AG10803 (cell line): ENCODE measurements at places on chromosomes 2 and 18.
A peak's percentile ranks its signal among the peaks of the same experiment; 100 is the strongest.

GRCh38 chr18:13222856-13223281 lies 4.3 kb downstream of the LDLRAD4 start:
- DNase-seq = no peak

- DNase-seq = peak; percentile 89
These were observed 61.7 kb upstream of the RALBP1 start for GRCh38 chr18:9413576-9413975.

DNA sequence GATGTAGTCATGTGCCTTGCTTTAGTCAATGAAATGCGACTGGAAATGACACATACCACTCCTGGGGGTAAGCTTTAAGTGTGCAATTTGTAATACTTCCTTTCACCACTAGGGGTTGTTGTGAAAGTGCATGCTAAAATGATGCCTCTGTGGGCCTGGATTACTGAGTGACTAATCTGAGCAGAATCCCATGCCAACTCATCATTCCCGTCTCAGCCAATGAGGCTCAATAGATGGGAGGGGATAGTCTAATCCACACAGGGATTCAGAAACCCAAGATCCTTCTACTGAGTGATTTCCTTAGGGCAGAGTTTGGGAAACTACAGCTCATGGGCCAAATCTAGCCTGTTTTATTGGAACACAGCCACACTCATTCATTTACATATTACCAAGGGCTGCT lies 54.0 kb downstream of the HRH4 start:
- DNase-seq = peak; percentile 21

DNA sequence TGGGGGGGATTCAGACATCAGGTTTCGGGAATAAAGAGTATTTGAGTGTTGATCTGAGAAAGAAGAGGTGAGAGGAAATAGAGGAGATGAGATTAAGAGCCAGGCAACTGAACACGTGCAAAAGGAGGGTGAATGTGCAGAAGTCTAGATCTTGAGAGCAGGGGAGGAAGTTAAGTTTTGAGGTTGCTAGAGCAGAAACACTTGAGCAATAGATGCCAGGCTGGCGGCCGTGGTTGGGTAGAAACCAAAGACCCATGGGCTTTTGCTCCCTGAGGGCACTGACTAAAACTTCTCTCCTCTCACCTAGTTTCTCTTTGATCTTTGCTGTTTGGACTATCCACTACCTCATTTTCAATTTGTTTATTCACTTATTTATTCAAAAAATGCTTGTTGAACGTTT lies 116.0 kb downstream of the CDC42EP3 start:
- no peak for DNase-seq

GRCh38 chr2:44364604-44365003 lies 2.9 kb downstream of the CAMKMT start:
- no peak for DNase-seq

DNA sequence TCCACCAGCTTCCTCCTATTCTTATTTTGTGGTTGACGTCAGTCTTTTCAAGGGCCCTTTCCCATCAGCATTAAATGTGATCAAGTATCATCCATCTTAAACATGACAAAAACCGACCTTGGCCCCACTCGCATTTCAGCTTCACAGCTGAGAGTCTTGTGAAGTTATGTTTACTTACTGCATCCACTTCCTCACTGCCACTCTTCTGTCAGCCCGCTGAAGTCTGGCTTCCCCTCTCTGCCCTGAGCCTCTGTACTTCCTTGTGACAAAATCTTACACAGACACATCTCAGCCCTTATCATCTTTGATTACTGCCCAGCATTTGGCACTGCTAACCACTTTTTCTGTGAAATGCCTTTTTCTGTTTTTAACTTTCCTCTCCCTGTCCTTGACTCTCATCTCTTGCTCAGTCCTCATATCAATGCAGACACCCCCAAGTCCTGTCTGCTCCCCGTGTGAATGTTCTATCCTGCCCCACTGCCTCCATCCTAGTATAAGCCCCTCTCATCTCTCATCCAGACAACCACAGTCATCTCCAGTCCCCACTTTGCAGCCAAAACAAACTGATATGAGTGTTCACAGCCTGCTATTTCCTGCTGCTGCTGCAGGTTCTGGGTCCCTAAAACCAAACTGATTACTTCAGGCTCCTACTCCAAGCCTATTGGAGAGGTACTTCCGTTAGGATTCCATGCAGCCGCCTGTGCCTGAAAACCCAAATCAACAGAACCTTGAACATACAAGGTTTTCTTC lies 31.4 kb downstream of the FOSL2 start:
- no peak for DNase-seq

GRCh38 chr2:231373786-231374349 lies 21.6 kb upstream of the B3GNT7 start:
- no peak for DNase-seq

- DNase-seq = peak; percentile 88
These were observed 214.0 kb downstream of the CYP26B1 start for GRCh38 chr2:71933467-71934319.

DNA sequence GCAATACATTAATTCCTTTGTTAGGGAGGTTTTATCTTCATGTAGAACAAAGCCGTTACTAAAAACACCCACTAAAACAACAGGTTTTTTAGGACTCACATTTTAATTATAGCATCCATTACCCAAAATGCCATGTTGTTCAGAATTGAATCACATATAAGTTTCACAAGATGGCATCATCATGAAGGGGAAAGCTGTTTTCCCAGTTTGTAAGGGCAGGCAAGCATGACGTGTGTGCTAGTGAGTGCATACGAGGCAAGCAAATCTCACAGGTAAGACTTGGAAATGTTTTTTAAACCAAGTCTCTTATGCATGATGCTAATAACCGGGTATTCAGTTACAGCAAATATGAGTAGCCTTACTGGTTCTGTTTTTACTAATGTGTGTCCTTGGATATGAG lies 111.8 kb upstream of the NFATC1 start:
- no peak for DNase-seq
